ENCODE measurements at places on chromosomes 11 and 22.

DNA sequence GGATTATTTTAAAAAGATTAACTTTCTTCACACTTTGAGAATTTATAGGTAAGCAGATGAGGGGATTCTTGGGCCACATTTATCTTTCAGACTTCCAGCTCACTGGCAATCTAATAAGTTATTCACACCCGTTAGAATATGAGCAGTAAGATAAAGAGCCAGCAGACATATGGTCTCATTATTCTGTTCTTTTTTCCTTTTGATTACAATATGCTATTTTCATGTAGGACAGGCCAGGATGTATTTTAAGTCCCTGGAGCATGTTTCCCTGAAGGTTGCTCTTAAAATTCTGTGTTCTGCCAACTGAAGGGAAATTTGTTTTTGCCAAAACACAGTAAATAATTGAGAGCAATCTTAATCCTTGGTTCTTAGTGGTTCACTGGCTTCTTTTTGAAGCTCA lies 22.2 kb downstream of the PDHX start:
- DNase-seq: no peak

DNA sequence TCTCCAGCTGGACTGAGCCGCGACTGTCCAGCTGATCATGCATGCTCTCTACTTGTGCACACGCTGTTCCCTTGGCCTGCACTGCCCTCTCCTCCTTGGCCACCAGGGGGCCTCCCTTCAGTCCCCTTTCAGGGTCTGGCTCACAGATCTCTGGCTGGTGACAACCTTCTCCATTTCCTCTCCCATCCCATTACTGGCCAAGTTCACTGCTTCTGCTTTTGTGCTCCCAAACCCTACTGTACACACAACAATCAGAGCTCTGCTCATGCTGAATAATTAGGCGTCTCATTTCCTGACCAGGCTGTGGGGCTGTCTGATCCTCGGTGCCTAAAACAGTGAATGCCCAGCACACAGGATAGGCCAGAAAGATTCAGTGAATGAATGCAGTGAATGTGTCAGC lies 224.0 kb upstream of the NARS2 start:
- DNase-seq: peak; percentile 41

DNA sequence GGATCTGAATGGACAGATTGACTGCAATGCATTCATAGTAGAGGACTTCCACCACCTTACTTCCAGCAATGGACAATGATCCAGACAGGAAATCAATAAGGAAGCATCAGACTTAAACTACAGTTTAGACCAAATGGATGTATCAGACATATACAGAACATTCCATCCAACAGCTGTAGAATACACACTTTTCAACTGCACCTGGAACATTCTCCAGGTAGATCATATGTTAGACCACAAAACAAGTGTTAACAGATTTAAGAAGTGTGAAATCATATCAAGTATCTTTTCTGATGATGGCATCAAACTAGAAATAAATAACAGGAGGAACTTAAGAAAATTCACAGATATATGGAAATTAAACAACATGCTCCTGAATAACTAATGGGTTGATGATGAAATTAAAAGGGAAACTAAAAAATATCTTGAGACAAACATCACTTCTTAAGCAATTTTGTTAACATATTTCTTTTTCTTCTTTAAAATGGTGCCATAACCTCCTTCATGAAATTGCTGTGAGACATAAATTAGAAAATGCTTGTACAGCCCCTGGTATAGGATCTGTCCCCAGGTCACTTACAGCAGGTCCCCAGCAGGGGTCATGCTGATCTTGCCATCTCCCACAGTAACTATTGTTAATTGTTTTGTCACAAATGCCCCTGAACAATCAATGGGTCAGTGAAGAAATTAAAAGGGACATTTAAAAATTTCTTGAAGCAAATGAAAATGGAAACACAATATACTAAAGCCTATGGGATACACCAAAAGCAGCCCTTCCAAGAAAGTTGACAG lies 100.0 kb upstream of the OR4B1 start:
- no peak for DNase-seq

DNA sequence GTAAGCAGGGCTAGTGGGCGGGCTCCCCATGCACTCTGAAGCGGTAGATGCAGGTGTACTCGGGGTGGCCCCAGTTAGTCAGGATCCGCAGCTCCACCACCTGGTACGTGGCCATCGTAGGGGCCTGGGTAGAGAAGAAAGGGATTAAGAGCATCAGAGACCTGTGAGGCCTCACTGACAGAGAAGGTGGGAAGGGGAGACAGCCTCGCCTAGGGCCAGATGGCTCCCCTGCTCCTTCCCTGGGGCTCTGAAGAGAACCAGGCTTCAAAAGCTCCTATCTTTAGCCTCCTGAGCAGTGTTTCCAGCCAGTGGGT lies 19.6 kb downstream of the SUN2 start:
- no peak for DNase-seq

GRCh38 chr11:11010624-11011127 lies 152.8 kb upstream of the ZBED5 start:
- DNase-seq: no peak
